ENCODE measurements at places on chromosomes 11 and 22. TPM values are rescaled to one million over a fixed set of nuclear protein-coding genes. Genes with fewer than 3 reads are reported as not detected.

- no peak for DNase-seq
These were observed 179.6 kb upstream of the PDGFD start for GRCh38 chr11:104343578-104343977.

DNA sequence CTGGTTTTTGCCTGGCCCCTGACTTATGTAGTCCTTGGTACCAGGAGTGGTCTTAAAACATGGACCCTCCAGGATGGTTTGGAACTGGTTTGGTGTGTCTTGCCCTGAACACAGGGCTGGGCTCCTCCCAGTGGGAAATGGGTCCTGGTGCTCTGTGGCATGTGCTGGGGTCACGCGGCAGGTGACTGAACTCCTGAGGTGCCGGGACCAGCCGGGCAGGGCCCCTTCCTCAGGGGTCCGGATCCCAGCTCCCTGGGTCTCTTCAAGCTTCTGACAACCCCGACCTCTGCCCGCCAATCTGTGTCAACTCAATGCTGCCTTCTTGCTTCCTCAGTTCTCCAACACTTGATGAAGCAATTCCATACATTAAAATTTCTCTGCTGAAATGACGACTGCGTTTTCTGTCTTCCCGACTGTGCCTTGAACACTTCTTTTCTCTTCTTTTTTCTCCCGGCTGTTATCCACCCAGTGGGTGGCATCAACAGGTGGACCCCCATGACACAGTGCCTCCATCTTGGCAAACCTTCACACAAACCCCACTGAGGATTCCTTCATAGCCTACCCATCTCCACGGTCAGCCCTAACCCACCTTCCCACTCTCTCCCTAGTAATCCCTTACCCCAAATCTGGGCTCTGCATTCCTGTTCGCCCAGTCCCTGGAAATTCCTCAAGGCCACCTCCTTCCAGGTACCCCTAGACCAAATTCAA is 4.4 kb downstream of the IFT27 start:
- DNase-seq = no peak

Gene C11orf65
- total RNA-seq = 0.62 TPM

- DNase-seq = no peak
These were observed 101.3 kb upstream of the GAL start for GRCh38 chr11:68583041-68583446.

Gene ELFN2
- 14.7 TPM for total RNA-seq
